Lower leg skin (tissue), 4 donors: ENCODE measurements at places on chromosomes 7 and 10. TPM values are rescaled to one million over a fixed set of nuclear protein-coding genes. Genes with fewer than 3 reads are reported as not detected.

Gene KLLN
- total RNA-seq, result 0.45 TPM

Gene PPP3CB
- 24.1 TPM for total RNA-seq

Gene WEE2
- not detected for total RNA-seq

Gene PTPN12
- total RNA-seq, result 63.9 TPM

Gene INMT
- total RNA-seq, result 5.4 TPM

Gene FXYD4
- total RNA-seq, result not detected

Gene SDK1
- 3.7 TPM for total RNA-seq

Gene NYAP1
- 0.39 TPM for total RNA-seq

Gene LBX1
- not detected for total RNA-seq

Gene PPP1R17
- total RNA-seq, result not detected

Gene CACNA2D1
- 12.8 TPM for total RNA-seq

Gene EBLN1
- total RNA-seq, result not detected

Gene TAS2R3
- total RNA-seq, result 1.3 TPM

Gene CNPY4
- 8.4 TPM for total RNA-seq
